IMR-90 (cell line): ENCODE measurements at places on chromosomes 16 and 17.
A peak's percentile ranks its signal among the peaks of the same experiment; 100 is the strongest.

GRCh38 chr17:37148156-37148555, 199.4 kb downstream of the AATF start:
- no peak for DNase-seq

GRCh38 chr16:81830845-81831540, 51.9 kb downstream of the PLCG2 start:
- no peak for DNase-seq

GRCh38 chr17:79072544-79072943, 2.1 kb upstream of the ENGASE start:
- DNase-seq = no peak

GRCh38 chr17:57375040-57375769, 118.9 kb downstream of the MSI2 start:
- DNase-seq = no peak

DNA sequence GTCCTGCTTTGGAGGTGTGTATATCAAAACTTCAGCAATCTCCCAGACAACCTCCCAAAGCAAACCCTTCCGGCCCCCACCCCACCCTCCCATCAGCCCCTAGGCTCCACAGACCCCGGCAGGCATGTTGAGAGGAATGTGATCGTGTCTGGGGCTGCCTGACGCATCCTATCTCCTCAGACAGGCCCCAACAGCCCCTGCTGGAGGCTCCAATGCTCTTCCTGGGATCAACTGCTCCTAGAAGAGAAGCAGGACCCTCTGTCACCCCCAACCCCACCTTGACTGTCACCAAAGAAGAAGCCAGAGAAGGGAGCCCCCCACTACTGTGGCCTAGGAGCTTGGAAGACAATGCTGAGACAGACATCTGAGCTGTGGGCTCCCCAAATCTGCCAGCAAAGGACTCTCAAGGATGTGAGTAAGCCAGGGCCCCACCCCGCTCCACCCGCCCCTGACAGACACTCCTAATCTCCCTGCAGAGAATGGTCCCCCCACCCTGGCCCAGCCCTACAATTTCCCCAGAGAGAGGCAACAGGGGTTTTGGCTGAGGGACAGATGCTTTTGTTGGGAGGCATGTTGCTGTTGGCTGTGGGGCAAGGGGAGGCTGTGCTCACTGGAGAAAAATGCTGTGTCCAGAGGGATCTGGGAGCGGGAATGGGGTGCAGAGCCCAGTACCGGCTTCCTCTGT, 1.6 kb upstream of the KRT14 start:
- no peak for DNase-seq

DNA sequence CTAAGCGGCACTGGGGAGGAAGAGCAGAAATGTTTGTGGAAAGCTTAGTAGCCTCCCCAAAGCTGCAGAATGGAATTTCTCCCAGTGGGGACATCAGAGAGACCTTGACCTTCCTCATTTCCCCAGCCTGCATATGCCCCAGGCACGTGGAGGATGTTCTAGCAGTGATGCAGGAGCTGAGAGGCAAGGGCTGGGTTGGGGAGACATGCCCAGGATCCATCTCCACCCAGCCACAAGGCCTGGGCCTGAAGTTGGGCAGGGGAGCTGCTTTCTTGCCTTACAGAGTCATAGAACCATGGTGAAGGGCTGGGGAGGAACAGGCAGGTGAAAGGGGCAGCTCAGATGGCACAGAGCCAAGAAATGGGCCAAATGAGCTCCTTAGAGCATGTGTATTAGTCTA, 104.0 kb downstream of the TMEM132E start:
- DNase-seq = no peak

GRCh38 chr16:87324411-87325275, 7.5 kb upstream of the C16orf95 start:
- DNase-seq = peak; percentile 10

DNA sequence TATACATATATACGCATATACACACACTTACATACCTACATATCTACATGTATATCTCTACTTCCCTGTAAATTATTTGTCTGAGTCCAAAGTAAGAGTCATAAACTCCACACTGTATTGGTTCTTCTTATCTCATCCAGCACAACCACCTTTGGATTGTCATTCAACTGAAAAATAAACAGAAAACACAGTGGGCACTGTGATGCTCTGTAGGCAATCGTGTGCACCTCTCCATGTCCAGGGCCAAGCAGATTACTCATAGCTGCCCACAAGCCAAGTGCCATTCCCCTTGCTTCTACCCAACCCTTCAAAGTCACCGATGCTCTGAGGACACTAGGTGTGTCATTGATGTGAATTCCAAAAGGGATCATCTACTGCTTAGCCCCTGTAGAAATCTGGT, 12.9 kb upstream of the TEKT3 start:
- no peak for DNase-seq

DNA sequence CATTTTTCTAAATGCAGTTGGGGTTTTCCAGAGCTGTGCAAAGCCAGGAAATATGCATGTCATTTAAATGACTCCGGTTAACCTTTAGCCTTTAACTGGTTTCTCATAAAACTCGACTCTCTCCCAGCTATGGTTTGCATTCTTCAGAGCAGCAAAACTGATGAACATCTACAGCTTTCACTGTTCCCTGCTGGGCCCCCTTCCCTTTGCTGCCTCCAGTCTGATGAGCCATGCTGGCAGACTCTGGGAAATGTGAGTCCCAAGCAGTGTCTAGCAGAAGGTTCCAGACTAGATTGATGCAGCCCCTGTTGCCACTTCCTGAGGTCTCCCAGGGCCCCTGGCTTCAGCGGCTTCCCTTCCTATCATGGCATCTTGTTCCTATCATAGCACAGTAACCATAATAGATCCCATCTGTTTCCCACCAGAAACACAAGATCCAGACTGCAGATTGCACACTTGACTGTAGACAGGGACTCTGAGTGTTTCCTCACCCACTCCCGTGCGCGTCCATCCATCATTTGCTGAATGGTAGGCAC, 135.4 kb downstream of the CLEC16A start:
- peak; percentile 98 for DNase-seq

DNA sequence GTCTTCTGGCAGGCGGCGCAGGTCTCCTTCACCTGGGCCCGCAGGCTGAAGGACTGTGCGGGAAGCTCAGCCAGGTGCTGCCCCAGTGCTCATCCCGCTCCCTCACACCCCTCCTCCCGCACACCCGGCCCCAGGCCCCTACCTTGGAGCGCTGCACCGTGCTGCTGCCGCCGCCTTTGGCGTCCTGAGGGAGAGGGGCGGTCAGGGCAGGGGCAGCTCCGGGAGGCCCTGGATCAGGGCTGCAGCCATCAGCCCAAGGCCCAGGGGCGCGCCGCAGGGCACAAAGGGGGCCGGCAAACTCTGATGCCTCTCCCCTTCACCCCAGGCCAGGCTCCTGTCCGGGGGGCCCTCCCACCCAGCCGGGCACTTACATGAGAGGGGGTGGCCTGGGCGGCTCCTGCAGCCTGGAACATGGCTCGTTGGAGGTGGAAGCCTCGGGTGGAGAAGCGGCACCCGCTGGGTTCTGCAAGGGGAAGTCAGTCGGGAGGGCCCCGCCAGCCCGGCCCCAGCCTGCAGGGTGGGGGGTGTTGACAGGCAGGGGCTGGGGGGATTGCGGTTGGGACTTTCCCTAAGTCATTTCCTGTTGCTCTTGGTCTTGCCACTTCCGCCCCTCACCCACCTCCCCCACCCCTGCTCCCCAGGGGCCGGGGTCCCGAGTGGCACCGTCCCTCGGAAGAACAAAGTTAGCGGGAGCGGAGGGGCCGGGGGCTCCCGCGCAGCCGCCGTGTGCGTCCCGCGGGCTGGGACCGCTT, 863 bp downstream of the LIMD2 start:
- DNase-seq = peak; percentile 29

DNA sequence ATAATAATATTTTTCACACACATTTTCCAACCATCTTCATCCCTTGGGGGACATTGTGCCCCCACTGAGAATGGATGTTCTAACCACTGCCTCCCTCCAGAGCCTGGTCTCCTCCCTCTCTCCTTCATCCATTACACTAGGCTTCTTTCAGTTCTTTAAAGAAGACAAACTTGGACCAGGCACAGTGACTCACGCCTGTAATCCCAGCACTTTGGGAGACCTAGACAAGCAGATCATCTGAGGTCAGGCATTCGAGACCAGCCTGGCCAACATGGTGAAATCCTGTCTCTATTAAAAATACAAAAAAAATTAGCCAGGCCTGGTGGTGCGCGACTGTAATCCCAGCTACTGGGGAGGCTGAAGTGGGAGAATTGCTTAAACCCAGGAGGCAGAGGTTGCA, 6.5 kb downstream of the ALOX15 start:
- DNase-seq = no peak
